Epithelial cell of proximal tubule (primary cell): ENCODE measurements at places on chromosomes 2 and 18. TPM values are rescaled to one million over a fixed set of nuclear protein-coding genes. Genes with fewer than 3 reads are reported as not detected.

DNA sequence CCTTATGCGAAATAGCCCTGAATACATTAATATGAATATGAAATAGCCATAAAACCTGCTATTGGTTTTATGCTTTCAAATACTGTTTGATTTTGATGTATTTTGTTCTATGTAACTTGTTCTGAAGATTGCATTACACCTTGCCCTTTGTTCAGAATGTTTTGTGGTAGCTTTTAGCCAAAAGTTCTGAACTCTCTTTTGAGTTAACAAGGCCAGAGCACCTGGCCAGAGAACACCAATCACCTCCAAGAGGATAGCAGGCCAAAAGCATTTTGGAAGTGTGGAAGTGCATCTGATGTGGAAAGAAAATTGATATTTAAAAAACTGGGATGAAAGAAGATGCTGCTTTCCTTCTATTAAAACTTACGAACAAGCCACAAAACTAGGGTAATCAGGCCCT is 86.6 kb upstream of the PGAP1 start:
- DNase-seq: no peak

DNA sequence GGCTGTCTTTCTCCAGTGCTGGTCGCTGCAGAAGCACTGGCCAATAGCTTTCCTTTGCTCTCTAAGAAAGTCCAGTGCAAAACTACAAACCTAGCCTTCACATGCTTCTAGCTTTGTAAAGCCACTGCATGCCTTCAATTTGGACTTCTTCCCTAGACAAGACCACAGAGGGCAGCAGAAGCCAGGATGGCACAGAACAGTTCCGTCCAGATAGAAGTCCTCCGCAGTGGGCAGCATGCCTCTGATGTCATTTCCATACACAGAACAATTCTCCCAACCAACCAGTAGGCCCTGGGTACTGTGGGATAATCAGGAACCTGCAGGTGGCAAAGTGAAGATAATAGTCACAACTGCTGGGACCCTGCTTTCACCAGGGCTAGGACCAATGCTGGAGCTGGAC is 3.3 kb downstream of the ST6GAL2 start:
- no peak for DNase-seq

GRCh38 chr2:126855606-126856005 is 43.1 kb upstream of the TEX51 start:
- no peak for DNase-seq

DNA sequence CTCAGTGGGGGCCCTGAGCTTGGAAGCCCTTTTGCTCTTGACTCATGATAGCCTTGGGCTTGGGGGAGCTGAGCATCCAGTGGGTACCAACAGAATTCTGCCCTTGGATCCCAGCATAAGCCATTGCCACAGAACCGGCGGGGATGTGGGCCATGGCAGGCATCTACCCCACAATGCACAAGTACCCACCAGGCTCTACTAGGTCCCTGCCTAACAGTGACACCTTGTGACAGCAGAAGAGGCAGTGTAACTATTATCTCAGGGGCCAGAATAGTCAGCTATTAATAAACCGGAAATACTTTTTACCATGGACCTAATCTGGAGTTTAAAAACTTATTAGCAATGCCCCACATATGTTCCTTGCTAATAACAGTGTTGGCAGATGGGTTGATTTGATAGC is 397.2 kb downstream of the TMEM182 start:
- no peak for DNase-seq

- DNase-seq: peak; percentile 13
Measured at GRCh38 chr2:206642075-206643025, at the start of gene FAM237A. Gene FAM237A, plus strand, starts transcription at chr2:206642487. Its CDS starts 1,750 bp downstream, at chr2:206644237.

DNA sequence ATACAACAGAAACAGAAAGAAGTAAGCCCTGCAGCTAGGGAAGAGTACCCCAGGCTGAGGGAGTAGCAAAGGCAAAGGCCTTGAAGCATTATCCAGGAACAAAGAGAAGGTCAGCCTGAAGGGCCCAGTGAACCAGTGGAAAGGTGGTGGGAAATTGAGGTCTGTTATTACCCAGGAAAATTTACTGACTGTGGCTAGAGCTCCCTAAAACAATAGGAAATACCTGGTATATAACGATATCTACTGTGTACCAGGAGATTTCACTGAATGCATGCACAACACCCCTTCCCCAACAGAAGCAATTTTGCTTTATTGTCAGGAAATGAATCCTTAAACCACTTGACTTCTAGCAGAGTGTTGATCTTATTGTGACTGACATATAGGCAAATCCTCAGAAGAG is 365.3 kb downstream of the ERBB4 start:
- DNase-seq: no peak

FOXD4L1 gene
- total RNA-seq: not detected in 2 replicates

CDCA7 gene
- total RNA-seq: 34.7 and 55.4 TPM in 2 replicates

IGFBP5 gene
- total RNA-seq: 61.9 and 111 TPM in 2 replicates

CNGA3 gene
- not detected in 2 replicates for total RNA-seq

SLC4A5 gene
- total RNA-seq: under 0.01 and 0.14 TPM in 2 replicates
